T-cell (primary cell): ENCODE measurements at places on chromosomes 7 and 10. TPM values are rescaled to one million over a fixed set of nuclear protein-coding genes. Genes with fewer than 3 reads are reported as not detected.
A peak's percentile ranks its signal among the peaks of the same experiment; 100 is the strongest.

The CLRN3 gene
- total RNA-seq = not detected

The ST7 gene
- total RNA-seq = 3.3 TPM

- H3K4me3 ChIP-seq = no peak overlapping the region
- no peaks in the 10 kb centered on the region for H3K27me3 ChIP-seq
- no peak for DNase-seq
- no peak overlapping the region for H3K27ac ChIP-seq
- H3K4me1 ChIP-seq = no peaks in the 10 kb centered on the region
These were observed 757.3 kb downstream of the TYW1 start for GRCh38 chr7:67753891-67754290.

DNA sequence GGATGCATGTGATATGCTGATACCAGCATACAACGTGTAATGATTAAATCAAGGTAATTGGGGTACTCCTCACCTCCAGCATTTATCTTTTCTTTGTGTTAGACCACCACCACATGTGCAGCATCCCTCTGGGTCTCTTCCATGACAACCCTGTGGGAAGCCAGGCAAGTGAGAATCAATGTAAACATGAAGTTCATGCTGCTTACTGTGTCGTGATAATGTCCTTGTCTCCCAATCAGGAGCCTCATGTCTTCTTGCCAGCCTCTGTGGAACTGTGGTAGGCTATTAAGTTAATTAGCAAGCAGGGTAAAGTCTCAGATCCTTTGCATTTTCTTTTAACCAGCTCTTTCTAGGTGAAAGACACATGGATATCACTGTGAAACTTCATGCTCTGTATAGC, 126.7 kb downstream of the TES start:
- H3K4me1 ChIP-seq = no peaks in the 10 kb centered on the region
- no peak overlapping the region for H3K4me3 ChIP-seq
- H3K27ac ChIP-seq = no peak overlapping the region
- no peaks in the 10 kb centered on the region for H3K27me3 ChIP-seq
- no peaks in the 10 kb centered on the region for H3K36me3 ChIP-seq

DNA sequence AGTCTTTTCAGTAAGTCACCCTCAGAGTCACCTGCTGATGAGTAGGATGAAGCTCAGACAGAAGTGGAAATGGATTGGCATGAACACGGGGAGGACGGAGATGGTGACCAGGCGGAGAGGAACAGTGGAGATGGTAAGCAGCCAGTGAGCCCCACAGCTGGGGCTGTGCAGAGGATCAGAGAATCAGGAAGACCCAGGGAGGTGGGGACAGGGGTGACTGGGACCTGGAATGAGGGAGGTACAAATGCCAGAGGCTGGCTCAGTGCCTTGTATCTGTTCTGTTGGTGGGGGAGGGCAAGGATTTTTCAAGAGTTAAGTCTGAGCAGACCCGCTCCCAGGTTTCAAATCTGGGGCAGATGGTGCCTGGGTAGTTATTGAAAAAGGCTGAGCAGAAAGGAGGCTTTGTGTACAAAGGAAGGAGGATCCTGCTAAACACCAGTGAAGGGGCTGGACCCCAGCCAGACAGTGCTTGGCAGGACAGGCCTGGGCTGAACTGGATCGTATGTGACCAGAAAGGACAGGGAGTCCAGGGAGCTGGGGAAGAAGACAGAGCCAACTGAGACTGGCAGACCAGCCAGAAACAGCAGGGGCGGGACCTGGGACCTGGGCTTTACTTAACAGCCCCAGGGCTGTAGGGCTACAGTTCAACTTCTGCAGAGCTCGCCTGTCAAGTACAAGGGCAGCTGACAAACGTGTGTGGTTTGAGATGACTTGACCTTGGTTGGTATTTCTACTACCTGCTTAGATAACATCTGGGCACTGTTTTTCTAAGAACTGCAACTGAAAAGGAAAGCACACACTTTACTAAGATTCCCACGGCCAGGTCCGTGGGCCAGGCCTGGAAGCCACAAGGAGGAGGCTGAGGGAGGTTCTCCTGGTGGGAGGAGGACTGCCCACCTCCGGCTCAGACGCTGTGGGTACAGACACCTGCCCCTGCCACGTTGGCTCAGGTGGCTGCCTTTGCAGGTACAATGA, 13.2 kb upstream of the FRMPD2 start:
- no peak overlapping the region for H3K27ac ChIP-seq
- no peaks in the 10 kb centered on the region for H3K36me3 ChIP-seq
- no peak for DNase-seq

DNA sequence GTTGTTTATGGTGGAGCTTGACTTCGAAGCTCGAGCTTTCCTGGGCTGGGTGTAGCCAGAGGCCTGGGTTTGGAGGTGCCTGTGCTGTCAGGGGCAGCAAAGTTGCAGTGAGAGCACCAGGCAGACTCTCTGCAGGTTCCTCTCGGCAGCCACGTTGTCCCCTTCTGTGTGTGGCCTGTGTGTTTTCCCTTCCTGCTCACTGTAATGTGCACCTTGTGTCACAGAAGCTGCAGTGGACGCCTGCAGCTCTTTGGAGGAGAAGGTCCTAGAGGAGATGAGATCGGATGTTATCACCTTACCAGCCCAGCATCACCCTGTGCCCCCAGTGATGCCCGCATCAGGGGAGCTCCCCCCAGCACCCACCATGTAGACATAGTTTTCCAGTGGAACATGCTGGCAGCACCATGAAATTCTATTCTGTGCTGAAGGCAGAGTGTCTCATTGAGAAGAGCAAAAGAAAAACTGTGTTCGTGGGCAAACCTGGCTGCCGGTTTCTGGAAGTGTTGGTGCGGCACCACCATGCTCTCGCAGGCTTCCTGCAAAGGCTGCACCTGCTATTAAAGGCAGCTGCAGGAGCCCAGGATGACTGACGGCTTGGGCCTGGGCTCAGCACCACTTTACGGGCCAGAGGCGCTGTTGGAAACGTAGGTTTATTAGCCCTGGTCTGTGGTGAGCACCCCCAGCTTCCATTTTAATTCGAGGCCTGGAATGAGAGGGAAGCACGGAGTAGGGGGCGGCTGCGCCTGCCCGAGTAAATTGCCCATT, 609.8 kb upstream of the FOXK1 start:
- H3K4me3 ChIP-seq = no peak overlapping the region
- no peak for DNase-seq

DNA sequence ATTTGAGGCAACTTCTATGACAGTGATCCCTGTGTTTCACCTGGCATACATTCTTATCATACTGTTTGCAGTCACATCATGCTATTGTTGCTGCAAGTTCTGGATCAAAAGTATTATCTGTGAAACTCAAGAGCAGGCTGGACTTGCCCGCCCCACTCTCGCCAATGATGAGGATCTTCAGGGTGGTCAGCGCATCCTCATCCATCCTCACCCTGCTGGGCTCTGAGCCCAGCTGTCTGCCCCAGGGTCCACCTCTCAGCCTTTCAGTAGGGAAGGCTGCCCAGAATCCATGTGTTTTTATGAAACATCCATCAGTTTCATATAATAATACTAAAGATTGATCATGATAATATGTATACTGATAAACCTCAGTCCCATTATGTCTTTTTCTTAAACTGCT, 55.4 kb upstream of the KIF5B start:
- H3K4me1 ChIP-seq = no peaks in the 10 kb centered on the region
- H3K4me3 ChIP-seq = no peak overlapping the region
- peaks cover 6% of the 10 kb centered on the region for H3K27me3 ChIP-seq
- no peaks in the 10 kb centered on the region for H3K36me3 ChIP-seq
- DNase-seq = no peak
- no peak overlapping the region for H3K27ac ChIP-seq

GRCh38 chr7:134676743-134677142, 30.1 kb downstream of the BPGM start:
- peak overlapping the region; percentile 24 for H3K27ac ChIP-seq
- no peak for DNase-seq
- H3K4me1 ChIP-seq = peaks cover 10% of the 10 kb centered on the region
- no peak overlapping the region for H3K4me3 ChIP-seq

The ZNF467 gene
- total RNA-seq = 4.8 TPM

GRCh38 chr7:116525298-116525912, 569 bp downstream of the CAV1 start:
- peak overlapping the region; percentile 82 for H3K4me3 ChIP-seq
- peaks cover 22% of the 10 kb centered on the region for H3K4me1 ChIP-seq
- H3K27ac ChIP-seq = no peak overlapping the region
- no peaks in the 10 kb centered on the region for H3K36me3 ChIP-seq

DNA sequence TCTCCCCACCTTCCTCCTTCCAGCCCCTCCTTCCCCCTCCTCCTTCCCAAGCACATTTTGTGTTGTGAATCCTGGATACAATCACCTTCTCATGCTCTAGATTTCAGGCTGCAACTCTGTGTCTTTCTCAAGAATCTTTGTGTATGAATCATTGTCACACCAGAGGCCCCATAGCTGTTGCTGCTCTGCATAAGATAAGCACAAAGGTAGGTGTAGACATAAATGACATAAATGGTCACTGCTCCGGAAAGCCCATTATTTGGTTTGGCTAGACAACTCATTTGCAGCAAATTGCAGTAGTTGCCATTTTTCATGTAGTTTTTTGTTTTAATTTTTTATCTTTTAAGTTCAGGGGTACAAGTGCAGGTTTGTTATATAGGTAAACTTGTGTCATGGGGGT, 216.3 kb upstream of the NRP1 start:
- no peaks in the 10 kb centered on the region for H3K4me1 ChIP-seq
- no peaks in the 10 kb centered on the region for H3K36me3 ChIP-seq
- H3K4me3 ChIP-seq = no peak overlapping the region

DNA sequence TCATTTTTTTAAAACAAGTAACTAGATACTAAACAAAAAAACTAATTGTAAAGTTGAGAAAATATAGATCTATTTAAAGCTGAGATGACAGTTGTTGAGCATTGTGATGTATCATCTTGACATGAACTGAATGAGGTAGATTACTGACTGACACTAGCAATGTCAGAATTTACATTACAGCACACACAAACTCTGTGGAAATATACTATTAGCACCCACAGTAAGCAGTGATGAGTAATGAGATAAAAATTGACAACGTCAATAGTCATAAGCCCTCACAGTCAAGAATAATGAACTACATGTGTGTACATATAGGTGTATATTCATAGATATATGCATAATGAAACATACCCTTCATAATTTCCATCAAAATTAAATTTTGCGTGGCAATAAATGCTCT, 368.4 kb downstream of the TFEC start:
- no peaks in the 10 kb centered on the region for H3K4me1 ChIP-seq
- no peak overlapping the region for H3K27ac ChIP-seq
- no peaks in the 10 kb centered on the region for H3K27me3 ChIP-seq
- H3K4me3 ChIP-seq = no peak overlapping the region
- DNase-seq = no peak

The NUDT1 gene
- 12.0 TPM for total RNA-seq

The C7orf33 gene
- total RNA-seq = not detected

The IGF2BP3 gene
- 1.9 TPM for total RNA-seq

The DLX5 gene
- not detected for total RNA-seq

DNA sequence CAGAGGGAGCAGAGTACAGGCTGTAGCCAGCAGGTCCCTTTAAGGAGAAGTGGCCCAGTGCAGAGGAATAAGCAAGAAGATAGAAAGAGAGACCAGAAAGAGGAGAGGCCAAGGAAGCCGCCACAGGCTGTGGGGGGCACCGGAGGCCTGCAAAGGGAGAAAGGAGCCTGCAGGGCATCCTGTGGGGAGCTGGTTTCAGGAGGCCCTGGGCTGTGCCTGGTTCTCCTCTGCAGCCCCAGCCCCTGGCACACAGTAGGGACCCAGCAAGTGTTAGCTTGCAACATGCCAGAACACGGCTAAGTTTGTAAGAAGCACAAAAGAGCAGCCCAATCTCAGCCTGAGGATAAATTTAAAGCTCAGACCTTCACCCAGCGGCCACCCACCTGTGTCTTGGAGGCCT, 12.3 kb upstream of the C10orf71 start:
- no peaks in the 10 kb centered on the region for H3K36me3 ChIP-seq
- no peak overlapping the region for H3K27ac ChIP-seq

DNA sequence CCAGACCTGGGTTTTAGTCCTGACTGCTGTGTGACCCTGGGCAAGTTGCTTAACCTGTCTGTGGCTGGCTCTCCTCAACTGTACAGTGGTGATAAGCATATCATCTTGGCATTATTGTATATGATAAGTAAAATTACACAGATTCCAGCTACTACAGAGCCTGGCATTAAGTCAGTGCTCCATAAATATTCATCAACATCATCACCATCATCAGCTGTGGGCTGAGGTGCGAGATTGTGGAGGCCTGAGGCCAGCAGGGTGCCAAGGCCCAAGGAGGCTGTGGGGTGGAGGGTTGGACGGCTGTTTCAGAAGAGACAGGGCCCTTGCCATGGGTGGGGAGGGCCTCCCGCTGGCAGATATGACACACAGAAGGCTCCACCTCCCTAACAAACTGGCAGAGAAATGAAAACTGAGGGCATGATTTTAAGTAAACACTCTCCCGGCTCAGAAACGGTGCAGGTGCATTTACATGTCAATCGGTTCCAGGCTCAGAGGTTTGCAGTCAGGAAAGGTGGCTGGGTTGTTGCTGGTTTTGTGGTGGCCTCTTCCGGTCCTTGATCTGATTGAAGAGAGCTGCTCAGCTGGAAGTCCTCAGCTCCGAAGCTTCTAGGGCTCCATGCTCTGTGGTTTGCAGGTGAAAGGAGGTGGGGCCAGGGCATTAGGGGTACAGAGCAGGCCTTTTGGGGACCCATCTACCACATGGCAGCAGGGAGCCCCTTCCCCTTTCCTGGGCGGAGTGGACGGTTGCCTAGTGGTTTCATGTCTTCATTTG, 10.2 kb downstream of the CRYGN start:
- peak; percentile 71 for DNase-seq
- H3K36me3 ChIP-seq = peaks cover 2% of the 10 kb centered on the region
- H3K4me1 ChIP-seq = peaks cover 78% of the 10 kb centered on the region

GRCh38 chr10:13717936-13718772, 131.4 kb downstream of the PRPF18 start:
- peak; percentile 65 for DNase-seq
- H3K27ac ChIP-seq = no peak overlapping the region
- no peaks in the 10 kb centered on the region for H3K27me3 ChIP-seq
- H3K36me3 ChIP-seq = no peaks in the 10 kb centered on the region

GRCh38 chr7:155090684-155091083, 20.6 kb downstream of the HTR5A start:
- no peaks in the 10 kb centered on the region for H3K4me1 ChIP-seq
- no peak for DNase-seq
- no peaks in the 10 kb centered on the region for H3K27me3 ChIP-seq
- no peaks in the 10 kb centered on the region for H3K36me3 ChIP-seq
- H3K27ac ChIP-seq = no peak overlapping the region
- H3K4me3 ChIP-seq = no peak overlapping the region

DNA sequence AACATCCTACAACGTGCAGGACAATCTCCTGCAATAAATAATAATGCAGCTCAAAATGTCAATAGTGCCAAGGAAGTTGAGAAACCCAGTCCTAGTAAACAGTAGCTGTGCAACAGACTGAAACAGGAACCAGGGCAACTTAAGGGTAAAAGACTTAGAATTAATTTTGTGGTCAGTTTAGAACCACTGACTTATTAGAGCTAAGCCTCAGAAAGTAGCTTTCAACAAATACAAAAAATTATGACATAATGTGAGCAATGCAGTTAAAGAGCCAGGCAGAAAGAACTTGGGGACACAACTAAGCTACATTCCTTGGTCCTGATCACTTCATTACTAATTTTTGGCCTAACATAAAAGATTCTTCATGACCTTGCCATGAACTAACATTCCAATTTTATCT, 195.4 kb downstream of the MACC1 start:
- no peak overlapping the region for H3K4me3 ChIP-seq
- H3K27ac ChIP-seq = no peak overlapping the region
- no peaks in the 10 kb centered on the region for H3K4me1 ChIP-seq
- DNase-seq = no peak

- H3K4me1 ChIP-seq = peaks cover 77% of the 10 kb centered on the region
- H3K36me3 ChIP-seq = no peaks in the 10 kb centered on the region
- DNase-seq = peak; percentile 15
These were observed 102.3 kb upstream of the PPIF start for GRCh38 chr10:79244841-79245504.

- H3K27ac ChIP-seq = no peak overlapping the region
- DNase-seq = no peak
- no peaks in the 10 kb centered on the region for H3K27me3 ChIP-seq
- no peak overlapping the region for H3K4me3 ChIP-seq
- no peaks in the 10 kb centered on the region for H3K4me1 ChIP-seq
- H3K36me3 ChIP-seq = no peaks in the 10 kb centered on the region
These were observed 339.8 kb upstream of the LRRTM3 start for GRCh38 chr10:66586073-66586472.
